G401 (cell line): ENCODE measurements at places on chromosomes 2 and 18. TPM values are rescaled to one million over a fixed set of nuclear protein-coding genes. Genes with fewer than 3 reads are reported as not detected.

GALNT14 gene
- 0.43 TPM in 1 of 2 replicates, not detected in the other for total RNA-seq

IL36RN gene
- not detected in 2 replicates for total RNA-seq

HDAC4 gene
- 4.5 and 7.7 TPM in 2 replicates for total RNA-seq

- DNase-seq: no peak
These were observed 298.2 kb downstream of the SP3 start for GRCh38 chr2:173667014-173667413.

DNA sequence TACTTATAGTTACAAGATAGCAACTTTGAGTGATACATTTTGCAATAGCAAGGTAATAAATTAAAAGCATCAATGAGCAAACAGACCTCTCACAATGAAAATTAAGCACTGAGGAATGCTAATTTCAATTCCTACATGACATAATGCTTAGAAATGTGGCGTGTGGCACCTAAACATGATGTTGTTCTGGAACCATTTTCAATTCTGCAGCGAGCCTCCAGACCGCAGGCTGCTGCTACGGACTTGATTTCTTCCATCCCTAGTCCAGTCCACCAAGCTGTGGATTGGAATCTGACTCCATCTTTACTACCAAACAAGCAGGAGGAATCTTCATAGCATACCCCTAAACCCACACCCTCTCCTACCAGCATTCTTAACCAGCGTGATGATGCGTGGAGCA is 58.7 kb upstream of the ZNF397 start:
- DNase-seq: no peak

GRCh38 chr2:160940271-160940670 is 220.0 kb upstream of the TANK start:
- no peak for DNase-seq

- no peak for DNase-seq
These were observed 535 bp downstream of the ATG4B start for GRCh38 chr2:241637795-241638660.

DNA sequence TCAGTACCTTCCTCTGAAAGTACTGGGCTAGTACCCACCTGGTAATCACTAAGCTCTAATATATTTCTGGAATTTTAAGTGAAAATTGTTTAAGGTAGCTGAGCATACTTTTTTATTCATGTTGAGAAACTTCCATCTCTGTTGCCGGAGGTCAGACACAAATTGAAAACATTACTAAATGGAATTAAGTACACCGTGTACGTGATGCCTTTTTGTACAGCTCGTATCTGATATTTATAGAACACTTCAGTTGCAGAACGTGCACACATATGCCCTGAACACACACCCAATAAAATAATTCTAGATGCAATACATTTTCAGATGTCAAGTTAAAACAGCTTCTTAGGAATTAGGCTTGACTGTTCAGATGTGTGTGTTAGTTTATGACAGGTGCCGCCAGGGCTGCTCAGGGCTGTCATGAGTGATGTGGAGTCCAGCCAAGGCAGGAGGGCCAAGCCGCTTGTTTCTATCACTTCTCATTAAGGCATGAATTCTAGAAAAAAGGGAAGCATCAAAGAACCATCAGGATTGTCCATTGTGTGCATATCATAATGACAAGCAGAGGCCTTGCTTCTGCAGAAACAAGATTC is 80.9 kb upstream of the FOSL2 start:
- no peak for DNase-seq

- DNase-seq: no peak
These were observed 33.3 kb downstream of the CFLAR start for GRCh38 chr2:201149064-201149820.
